ENCODE measurements at places on chromosomes 2 and 18. TPM values are rescaled to one million over a fixed set of nuclear protein-coding genes. Genes with fewer than 3 reads are reported as not detected.
A peak's percentile ranks its signal among the peaks of the same experiment; 100 is the strongest.

DYNAP gene
- not detected for total RNA-seq

C2orf74 gene
- total RNA-seq, result 4.7 TPM

ALK gene
- total RNA-seq, result not detected

HOXD11 gene
- not detected for total RNA-seq

TMEM169 gene
- total RNA-seq, result 2.7 TPM

FHOD3 gene
- 11.4 TPM for total RNA-seq

KIF1A gene
- total RNA-seq, result 0.95 TPM

TRAF3IP1 gene
- 10.9 TPM for total RNA-seq

ANKMY1 gene
- 19.6 TPM for total RNA-seq

MREG gene
- 46.3 TPM for total RNA-seq

GRCh38 chr18:49630246-49630699 is 68.4 kb downstream of the LIPG start:
- no peak overlapping the region for H3K4me3 ChIP-seq
- H3K4me1 ChIP-seq, result no peaks in the 10 kb centered on the region
- H3K36me3 ChIP-seq, result no peaks in the 10 kb centered on the region
- no peak overlapping the region for H3K27ac ChIP-seq

- no peaks in the 10 kb centered on the region for H3K4me1 ChIP-seq
- H3K36me3 ChIP-seq, result no peaks in the 10 kb centered on the region
- H3K27ac ChIP-seq, result no peak overlapping the region
- no peaks in the 10 kb centered on the region for H3K27me3 ChIP-seq
- H3K4me3 ChIP-seq, result no peak overlapping the region
- no peak for DNase-seq
These were observed 372.8 kb upstream of the MYT1L start for GRCh38 chr2:2703762-2704427.

DNA sequence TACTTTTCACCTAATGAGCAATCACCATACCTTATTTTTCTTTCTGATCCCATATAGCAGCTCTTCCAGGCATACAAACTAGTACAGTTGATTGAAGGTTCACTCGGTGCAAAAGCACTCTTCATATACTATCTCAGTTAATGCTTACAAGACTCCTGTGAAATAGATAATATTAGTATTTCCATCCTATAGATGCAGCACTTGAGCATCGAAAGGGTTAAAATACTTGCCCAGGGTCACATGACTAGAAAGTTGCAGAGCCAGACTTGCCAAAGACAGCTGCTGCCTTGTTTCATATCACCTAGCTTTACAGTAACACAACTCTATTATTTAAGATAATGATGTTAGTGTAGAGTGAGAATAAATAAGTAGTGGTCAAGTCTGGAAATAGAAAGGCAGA is 466.0 kb upstream of the TNP1 start:
- H3K4me1 ChIP-seq, result no peaks in the 10 kb centered on the region
- no peak for DNase-seq
- no peak overlapping the region for H3K27ac ChIP-seq

DNA sequence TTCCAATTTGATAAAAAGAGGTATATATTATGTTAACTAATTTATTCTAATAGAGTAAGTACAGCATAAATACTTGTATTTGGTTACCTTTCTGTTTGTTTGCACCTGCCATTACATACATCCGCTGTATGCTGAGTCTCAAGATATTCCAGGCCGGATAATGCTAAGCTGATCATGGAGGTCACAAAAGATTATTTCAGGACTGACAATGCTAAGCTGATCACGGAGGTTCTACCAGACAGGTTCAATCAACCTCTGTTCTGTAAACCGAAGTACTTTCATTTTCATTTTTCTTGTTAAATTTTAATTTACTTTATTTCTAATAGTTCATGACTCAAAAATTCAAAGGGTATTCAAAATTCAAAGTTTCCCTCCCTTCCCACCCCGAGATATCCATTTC is 31.1 kb downstream of the PNO1 start:
- H3K36me3 ChIP-seq, result peaks cover 7% of the 10 kb centered on the region
- H3K4me1 ChIP-seq, result no peaks in the 10 kb centered on the region
- H3K27ac ChIP-seq, result peak overlapping the region; percentile 6
- H3K27me3 ChIP-seq, result no peaks in the 10 kb centered on the region
- DNase-seq, result no peak
- H3K4me3 ChIP-seq, result no peak overlapping the region

- H3K36me3 ChIP-seq, result no peaks in the 10 kb centered on the region
- no peak for DNase-seq
- peaks cover 3% of the 10 kb centered on the region for H3K4me1 ChIP-seq
- no peak overlapping the region for H3K27ac ChIP-seq
These were observed 100.0 kb upstream of the PKDCC start for GRCh38 chr2:41947701-41948396.

GRCh38 chr2:176364273-176364977 is 95.2 kb downstream of the MTX2 start:
- no peak for DNase-seq
- no peak overlapping the region for H3K4me3 ChIP-seq
- no peaks in the 10 kb centered on the region for H3K27me3 ChIP-seq

DNA sequence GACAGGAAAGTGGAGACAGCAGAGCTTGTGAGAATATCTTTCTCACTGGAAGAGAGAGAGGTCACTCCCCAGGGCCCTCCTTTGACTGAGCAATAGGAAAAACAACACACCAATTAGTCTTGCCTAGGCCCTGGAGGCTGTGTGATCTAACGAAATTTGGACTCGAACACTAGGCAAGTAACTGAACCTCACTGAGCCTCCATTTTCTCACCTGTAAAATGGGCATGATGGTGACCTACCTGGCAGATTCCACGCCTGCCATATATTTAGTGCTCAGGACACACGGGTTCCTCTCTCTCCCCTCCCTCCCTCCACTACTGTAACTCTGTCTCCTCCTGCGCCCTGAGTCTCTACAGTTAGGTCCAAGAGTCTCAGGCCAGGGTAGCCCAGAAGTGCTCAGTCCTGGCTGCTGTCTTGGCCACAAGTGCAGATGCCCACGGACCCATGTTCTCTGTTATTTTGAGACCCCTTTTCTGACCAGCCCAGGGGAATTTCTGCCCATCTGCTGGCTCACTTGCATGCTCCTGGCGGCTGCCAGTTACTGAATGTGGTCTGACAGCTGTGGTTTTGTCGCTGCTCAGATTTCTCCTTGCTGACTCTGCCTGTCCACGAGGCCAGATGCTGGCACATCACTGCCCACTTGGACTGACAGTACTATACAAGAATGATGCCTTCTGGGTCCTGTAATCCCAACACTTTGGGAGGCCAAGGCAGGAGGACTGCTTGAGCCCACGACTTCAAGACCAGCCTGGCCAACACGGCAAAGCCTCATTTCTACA is 9.6 kb upstream of the GIGYF2 start:
- no peaks in the 10 kb centered on the region for H3K4me1 ChIP-seq
- DNase-seq, result no peak
- no peaks in the 10 kb centered on the region for H3K27me3 ChIP-seq
- no peak overlapping the region for H3K4me3 ChIP-seq
- no peak overlapping the region for H3K27ac ChIP-seq

- DNase-seq, result no peak
- H3K27me3 ChIP-seq, result no peaks in the 10 kb centered on the region
- H3K4me3 ChIP-seq, result no peak overlapping the region
- H3K36me3 ChIP-seq, result no peaks in the 10 kb centered on the region
- no peak overlapping the region for H3K27ac ChIP-seq
- H3K4me1 ChIP-seq, result no peaks in the 10 kb centered on the region
These were observed 71.3 kb downstream of the SOWAHC start for GRCh38 chr2:109685453-109685852.

DNA sequence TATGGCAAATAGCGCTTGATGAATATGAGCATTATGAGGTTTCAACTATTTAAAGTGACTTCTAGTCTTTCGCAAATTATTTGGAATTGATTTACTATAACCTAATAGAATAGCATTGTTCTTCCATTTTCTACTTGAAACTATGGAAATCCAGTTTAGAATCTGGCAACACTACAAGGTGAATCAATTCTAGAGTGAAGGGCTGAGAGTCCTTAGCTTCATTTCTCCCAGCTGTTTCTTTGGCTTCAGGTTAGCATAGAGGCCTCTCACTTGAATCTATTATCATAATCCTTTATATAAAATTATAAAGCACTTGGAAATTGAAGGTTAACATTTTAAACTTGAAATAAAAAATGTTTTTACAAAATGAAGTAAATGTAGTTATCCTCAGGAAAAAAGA is 318.8 kb downstream of the CCDC85A start:
- H3K4me3 ChIP-seq, result no peak overlapping the region
- no peaks in the 10 kb centered on the region for H3K27me3 ChIP-seq
- no peak overlapping the region for H3K27ac ChIP-seq

DNA sequence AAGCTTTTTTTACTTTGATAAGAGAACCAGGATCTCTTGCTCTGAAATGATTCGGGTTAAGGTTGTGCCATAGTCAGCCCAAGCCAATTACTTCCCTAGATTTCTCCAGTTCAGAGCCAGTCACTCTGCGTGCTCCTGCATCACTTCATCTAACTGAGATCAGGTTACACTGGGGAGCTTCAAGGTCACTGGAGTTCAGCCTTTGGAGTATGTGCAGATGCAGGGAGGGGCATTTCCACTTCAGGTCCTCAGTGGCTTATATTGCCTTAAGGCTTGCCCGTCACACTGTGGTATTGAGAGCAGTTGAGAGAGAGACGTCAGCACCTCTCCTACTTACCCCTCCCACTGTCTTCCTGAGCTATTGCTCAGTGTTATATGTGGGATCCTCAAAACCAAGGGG is 317.8 kb downstream of the EPHA4 start:
- DNase-seq, result no peak
- H3K36me3 ChIP-seq, result no peaks in the 10 kb centered on the region
- no peak overlapping the region for H3K4me3 ChIP-seq
- H3K27me3 ChIP-seq, result no peaks in the 10 kb centered on the region
- no peaks in the 10 kb centered on the region for H3K4me1 ChIP-seq

DNA sequence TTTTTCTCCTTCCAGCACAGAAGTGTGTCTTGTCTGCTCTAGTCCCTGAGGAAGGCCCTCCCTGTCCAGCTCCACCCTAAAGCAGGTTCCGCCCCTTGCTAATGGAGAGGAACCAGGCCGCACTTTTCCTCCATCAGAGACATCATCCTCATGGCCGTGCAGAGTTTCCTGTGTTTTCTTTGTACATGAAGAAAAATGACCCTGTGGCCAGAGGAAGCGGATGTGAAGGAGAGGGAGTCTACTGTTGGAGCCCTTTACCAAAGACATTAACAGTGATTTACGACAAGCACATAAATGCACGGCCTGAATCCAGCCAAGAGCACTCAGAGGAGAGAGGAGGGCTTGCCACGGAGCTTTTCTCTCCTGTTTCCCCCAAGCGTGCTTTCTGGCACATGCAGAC is 109.5 kb downstream of the RNF144A start:
- no peaks in the 10 kb centered on the region for H3K36me3 ChIP-seq
- DNase-seq, result no peak
- H3K4me3 ChIP-seq, result no peak overlapping the region
- no peaks in the 10 kb centered on the region for H3K27me3 ChIP-seq
- H3K27ac ChIP-seq, result no peak overlapping the region

DNA sequence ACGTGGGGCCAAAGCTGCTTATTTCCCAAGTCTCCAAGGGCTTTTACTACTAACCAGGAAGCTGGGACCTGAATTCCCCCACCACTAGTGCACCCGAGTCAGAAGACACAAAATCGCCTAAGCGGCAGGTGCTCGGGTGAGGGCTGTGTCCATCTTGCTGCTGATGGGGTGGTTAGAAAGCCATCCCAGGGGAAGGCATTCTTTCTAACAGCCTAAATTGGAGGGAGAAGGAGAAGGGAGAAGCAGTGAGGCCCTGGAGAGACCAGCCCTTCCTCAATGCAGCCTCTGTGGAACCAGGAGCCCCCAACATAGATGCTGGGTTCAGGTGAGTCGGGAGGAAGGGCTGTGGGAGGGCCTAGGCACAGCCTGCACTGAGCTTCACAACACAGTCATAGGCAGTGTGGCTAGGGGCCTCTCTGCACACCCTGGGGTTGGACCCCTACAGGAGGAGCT is 1.9 kb upstream of the PROM2 start:
- H3K27ac ChIP-seq, result no peak overlapping the region
- no peaks in the 10 kb centered on the region for H3K4me1 ChIP-seq
- H3K27me3 ChIP-seq, result no peaks in the 10 kb centered on the region

DNA sequence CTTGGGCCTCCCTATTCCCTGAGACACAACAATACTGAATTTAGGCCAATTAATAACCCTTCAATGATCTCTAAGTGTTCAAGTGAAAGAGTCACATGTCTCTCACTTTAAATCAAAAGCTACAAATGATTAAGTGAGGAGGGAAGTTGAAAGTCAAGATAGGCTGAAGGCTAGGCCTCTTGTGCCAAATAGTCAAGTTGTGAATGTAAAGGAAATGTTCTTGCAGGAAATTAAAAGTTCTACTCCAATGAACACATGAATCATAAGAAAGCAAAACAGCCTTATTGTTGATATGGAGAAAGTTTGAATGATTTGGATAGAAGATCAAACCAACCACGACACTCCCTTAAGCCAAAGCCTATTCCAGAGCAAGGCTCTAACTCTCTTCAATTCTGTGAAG is 286.9 kb downstream of the MEIS1 start:
- no peaks in the 10 kb centered on the region for H3K36me3 ChIP-seq
- no peak overlapping the region for H3K4me3 ChIP-seq
- DNase-seq, result no peak
- H3K27ac ChIP-seq, result no peak overlapping the region
- no peaks in the 10 kb centered on the region for H3K4me1 ChIP-seq
- H3K27me3 ChIP-seq, result no peaks in the 10 kb centered on the region

- H3K27me3 ChIP-seq, result no peaks in the 10 kb centered on the region
- H3K27ac ChIP-seq, result no peak overlapping the region
- H3K4me3 ChIP-seq, result no peak overlapping the region
- no peak for DNase-seq
- no peaks in the 10 kb centered on the region for H3K36me3 ChIP-seq
- no peaks in the 10 kb centered on the region for H3K4me1 ChIP-seq
These were observed 441.3 kb downstream of the RND3 start for GRCh38 chr2:150046211-150046610.

- no peak overlapping the region for H3K27ac ChIP-seq
- H3K27me3 ChIP-seq, result no peaks in the 10 kb centered on the region
- DNase-seq, result no peak
- no peaks in the 10 kb centered on the region for H3K36me3 ChIP-seq
- H3K4me3 ChIP-seq, result no peak overlapping the region
These were observed 110.6 kb downstream of the PRELID3A start for GRCh38 chr18:12518326-12518725.

DNA sequence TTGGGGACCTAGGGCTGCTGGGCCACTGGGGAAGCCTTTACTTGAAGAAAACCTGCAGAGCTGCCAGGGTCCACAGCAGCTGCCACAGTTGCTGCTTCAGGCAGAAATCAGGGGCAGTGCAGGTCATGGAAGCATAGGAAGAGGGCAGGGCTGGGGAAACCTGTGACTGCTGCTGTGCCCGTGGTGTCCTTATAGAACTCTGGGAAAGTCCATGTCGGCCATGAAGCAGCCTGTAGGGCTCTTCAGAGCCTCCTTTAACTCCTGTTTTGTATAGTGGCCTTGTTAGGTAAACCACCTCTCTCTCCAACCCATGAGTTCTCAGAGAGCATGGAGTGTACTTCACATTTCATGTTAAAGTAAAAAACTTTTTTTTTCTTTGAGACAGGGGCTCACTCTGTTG is 62.1 kb downstream of the SMAD4 start:
- DNase-seq, result no peak
- peaks cover 3% of the 10 kb centered on the region for H3K4me1 ChIP-seq
- no peak overlapping the region for H3K4me3 ChIP-seq
- H3K27ac ChIP-seq, result no peak overlapping the region
